HEK293T (cell line): ENCODE measurements at places on chromosomes 7 and 10.

GRCh38 chr10:48649349-48649944 is 35.2 kb upstream of the WDFY4 start:
- DNase-seq, result no peak

GRCh38 chr10:68211669-68212068 is 20.2 kb downstream of the ATOH7 start:
- DNase-seq, result no peak

DNA sequence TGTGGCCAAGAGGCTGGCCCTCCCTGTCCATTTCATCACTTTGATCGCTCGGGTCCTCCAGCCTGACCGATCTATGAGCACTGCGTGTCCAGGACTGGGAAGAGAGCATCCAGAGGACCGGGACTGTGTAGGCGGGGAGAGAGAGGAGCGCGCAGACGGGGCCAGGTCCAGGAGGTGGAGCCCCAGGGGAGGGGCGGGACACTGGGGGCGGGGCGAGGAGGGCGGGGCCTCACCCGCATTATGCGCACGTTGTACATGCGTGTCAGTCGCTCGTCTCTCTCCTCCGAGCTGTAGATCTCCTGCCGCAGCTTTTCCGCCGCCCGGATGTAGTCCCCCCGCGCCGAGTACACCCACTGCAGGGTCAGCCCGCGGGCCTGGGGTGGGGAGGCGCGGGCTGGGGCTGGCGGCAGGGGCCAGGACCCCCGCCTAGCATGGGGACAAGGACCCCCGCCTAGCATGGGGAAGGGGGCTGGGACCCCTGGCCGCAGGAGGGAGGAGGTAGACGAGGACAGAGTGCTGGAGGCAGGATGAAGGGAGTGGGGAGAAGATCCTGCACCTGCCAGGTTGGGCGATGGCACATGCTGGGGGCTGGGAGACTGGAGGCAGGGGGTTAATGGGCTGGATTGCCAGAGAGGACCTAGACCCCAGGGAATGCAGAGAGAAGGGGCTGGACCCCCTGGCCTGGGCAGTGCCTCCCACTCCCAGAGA is 14.3 kb downstream of the MOSPD3 start:
- peak; percentile 97 for DNase-seq

- no peak for DNase-seq
Measured at GRCh38 chr7:77570330-77571011, 33.4 kb downstream of the PTPN12 start.

DNA sequence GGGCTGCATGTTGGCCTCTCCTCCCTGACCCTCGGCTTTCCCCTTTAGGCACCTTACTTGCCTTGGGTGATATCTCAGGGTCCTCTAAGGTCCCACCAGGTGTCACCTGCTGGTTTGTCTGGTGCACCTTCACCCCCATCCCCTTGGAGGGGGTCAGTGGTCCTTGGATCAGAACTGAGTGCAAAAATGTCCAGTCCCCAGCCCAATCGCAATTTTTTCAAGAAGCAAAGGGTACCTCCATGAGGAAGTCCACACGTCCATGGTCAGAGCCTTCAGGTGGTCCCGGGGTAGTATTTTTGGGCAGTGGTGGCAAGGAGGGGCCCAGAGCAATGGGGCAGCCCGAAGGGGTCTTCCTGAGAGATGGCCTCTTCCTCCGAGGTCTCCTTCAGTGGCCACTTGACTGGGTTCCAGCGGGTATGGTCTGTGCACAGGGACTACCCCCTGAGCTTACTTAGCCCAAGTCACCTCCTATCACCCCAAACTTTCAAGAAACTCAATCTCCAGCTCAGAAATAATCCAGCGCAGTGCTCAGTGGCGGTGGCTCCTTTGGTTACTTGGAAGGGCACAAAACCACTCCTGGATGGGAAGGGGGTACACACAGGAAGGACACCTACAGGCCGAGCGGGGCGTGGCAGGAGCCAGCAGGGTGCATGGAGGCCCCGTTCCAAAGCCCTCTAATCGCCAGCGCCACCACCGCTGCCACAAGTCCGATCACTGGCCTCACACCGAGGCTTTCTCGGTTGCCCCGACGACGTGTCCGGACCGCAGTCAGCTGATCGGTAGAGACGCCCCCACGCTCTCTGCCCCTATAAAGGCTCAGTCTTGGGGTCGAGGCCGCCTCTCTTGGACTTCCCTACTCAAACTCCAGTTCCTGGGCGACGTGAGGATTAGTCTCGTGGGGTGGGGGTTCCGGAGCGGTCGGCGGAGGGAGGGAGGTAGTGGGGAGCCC is 4.5 kb downstream of the SAP25 start:
- peak; percentile 50 for DNase-seq

DNA sequence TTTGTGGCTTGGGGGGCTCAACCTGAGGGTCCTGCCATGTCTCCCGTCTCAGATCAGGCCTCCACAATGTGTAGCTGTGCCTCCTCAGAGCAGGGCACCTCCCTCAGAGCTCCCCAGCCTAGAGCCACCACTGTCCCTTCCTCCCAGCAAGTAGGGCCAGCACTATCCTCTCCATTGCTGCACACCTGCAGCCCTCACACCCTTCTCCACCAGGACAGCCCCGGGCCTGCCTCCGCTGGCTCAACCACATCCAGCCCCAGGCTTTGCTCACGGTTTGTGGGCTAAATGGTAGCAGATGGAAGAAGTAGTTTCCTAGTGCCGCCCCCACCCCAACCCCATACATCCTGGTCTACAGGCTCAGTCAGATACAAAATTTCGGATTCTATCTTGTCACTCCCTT is 10.1 kb downstream of the NFKB2 start:
- no peak for DNase-seq

DNA sequence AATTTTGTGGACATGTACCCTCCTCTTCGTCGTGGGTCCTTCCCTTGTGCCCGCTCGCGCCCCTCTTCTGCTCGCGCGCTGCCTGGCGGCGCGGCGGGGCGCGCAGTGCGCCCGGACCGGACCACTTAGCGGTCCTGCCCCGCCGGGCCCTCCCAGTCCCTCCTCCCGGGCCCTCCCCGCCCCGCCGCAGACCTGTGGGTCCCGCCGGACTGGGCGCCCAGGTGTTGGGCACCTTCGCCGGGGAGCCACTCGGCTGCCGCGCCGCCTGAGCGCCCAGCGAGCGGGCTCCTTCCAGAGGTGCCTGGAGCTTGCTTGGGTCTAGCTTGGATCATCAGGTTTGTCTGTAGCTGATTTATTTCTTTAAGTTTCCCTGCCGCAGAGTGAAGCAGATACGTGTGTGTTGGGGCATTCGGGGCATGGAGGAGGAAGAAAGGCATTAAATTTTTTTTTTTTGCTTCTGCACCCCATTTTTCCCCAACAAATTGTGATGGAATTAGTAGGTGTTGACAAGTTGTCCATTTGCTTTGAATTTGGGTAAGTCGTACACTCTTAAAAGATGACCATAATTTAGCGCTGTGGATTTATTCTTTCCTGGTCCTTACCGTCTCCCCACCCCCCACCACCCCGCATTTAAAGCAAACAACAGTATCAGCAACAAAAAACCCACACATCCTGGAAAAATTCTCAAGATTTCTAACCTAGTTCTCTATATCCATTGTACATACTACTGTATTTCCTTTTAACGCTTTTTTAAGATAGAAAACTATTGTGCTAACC is 905 bp downstream of the C1GALT1 start:
- DNase-seq, result peak; percentile 35

GRCh38 chr10:4196183-4196582 is 411.2 kb upstream of the KLF6 start:
- no peak for DNase-seq

- no peak for DNase-seq
Measured at GRCh38 chr10:133453516-133454203, at the start of gene SCART1. Gene SCART1, plus strand, starts transcription at chr10:133453945. Its CDS starts 53 bp downstream, at chr10:133453998.

DNA sequence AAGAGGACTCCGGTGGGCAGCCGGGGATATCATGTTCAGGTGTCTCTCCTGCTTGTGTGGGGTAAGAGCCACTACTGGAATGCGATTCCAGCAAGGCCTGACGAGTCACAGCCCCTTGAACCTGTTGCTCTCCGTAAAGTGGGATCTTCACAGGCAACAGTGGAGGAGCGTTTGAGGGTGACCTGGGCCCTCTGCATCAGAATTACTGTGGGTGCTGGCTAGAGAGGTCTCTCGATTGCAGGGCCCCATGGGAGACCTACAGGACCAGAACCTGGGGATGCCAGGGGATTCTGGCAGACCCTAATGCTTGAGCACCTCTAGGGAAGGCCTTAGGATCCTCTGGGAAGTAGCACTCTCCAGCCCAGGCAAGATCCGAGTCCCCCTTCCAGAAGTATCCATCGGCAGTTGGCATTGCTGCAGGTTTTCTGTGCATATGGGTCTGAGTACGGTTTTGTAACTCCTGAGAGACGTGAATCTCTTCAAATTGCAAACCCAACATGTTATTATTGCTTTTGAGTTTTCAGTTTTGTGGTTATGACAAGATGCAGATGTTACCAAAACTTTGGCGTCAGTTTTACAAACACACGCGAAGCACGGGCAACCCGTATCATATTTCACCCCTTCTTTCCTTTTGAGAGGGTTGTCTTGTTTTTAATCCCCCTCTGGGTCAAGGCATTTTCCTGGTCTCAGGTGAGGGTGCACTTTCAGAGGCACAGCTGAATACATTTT is 4.6 kb downstream of the MGMT start:
- no peak for DNase-seq

DNA sequence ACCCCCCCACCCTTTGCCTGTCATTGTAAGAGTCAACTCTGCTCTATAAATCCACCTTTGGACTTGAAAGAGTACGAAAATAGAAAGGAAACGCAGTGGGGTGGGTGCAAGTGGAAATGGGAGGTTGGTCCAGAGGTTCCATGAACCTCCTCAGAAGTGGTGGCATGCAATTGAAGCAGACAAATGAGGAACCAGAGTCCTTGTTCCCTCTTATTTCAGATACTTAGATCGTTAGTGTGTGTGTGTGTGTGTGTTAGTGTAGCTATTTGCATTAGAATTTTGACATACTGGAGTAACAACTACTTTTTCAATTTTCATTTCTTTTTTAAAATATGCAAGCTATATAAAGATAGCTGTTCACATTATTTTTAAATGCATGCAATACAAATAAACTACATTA is 18.1 kb upstream of the TFAM start:
- DNase-seq, result no peak

GRCh38 chr7:34320412-34320811 is 337.6 kb upstream of the NPSR1 start:
- no peak for DNase-seq

- no peak for DNase-seq
Measured at GRCh38 chr10:4407783-4408182, 418.2 kb upstream of the AKR1E2 start.

GRCh38 chr7:100157069-100157333 is 1.5 kb downstream of the TRAPPC14 start:
- DNase-seq, result no peak

DNA sequence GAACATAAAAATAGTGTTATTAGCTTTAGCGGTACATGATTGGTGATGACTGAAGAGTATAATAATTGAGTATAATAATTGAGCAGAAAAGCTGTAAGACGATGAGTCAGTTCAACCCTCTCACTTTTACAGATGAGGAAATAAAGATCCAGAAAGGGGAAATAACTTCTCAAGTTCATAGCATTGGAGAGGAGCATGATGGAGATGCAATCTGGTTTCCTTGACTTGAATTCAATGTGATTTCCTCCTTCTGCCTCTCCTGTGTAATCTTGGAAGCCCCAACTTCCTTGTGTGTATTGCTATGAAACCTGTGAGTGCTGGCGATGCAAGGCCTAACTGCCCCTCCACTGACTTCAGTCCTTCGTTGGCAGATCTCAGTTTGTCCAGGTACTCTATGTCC is 265.1 kb downstream of the LRMDA start:
- no peak for DNase-seq

- no peak for DNase-seq
Measured at GRCh38 chr7:36048902-36049240, 104.2 kb upstream of the EEPD1 start.

DNA sequence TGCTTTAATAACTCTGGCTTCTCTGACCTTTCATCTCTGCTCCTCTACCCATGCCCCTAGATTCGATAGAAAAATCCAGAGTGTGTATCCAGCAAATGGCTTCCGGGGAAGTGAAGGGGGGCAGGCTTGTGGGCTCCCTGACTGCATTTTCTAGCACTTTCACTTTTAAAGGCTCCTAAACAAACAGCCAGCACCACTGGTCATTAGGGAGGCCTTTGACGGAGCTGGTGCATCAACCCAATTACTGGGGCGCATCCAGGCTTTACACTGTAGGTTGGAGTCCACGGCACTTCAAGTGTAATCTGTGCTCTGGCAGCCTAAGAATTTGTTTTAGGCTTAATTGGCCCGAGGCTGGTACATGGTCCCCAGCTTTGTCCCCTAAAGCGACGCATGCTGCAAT is 291.9 kb downstream of the GFRA1 start:
- DNase-seq, result no peak

- DNase-seq, result no peak
Measured at GRCh38 chr10:63964406-63964805, 443.2 kb downstream of the REEP3 start.

- DNase-seq, result no peak
Measured at GRCh38 chr7:49333180-49333881, 409.0 kb downstream of the CDC14C start.

DNA sequence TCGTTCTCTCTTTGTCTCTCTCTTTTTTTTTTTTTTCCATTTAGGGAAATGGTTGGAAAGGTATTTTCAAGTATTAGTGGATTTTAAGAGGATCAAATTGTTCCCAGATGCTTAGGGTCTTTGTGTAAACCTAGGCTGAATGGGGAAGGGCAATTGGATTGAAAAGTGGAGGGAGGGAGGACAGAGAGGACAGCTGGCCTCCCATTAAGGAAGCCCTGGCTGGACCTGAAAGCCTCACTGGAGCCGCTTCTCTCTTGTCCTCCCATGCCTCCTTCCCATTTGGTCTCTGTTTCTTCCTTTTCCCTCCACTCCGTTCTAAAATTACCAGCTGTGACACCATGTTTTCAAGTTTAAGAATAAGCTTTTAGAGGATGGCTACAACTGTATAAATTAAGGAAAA is 104.1 kb downstream of the TACC2 start:
- DNase-seq, result no peak

DNA sequence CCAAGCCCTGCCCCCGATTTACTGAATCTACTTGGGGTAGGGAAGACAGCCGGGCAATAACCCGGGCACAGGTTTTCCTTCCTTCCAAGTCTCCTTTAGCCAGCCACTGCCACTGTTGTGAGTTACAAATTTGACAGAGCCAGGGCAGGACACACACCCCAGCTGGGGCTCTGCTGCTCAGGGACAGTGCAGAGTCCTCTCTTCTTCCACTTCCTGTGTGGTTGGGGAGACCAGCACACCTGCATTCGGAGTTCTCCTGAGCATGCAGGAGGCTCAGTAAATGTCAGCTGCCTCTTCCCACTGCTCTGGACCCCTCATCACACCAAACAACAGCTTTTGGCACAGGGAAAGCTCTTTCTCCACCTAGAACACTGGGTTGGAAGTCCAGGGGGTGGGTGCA is 21.3 kb downstream of the CHST15 start:
- DNase-seq, result no peak
